IMR-90 (cell line): ENCODE measurements at places on chromosomes 16 and 17. TPM values are rescaled to one million over a fixed set of nuclear protein-coding genes. Genes with fewer than 3 reads are reported as not detected.
A peak's percentile ranks its signal among the peaks of the same experiment; 100 is the strongest.

- no peak for DNase-seq
Observed at GRCh38 chr17:11547853-11548252, 50.4 kb upstream of the DNAH9 start.

- peak; percentile 65 for DNase-seq
Observed at GRCh38 chr17:64320613-64321553, 57.8 kb upstream of the TEX2 start.

GRCh38 chr17:32261417-32261736 lies 4.3 kb upstream of the RHBDL3 start:
- no peak for DNase-seq

- no peak for DNase-seq
Observed at GRCh38 chr16:11045441-11045840, 101.1 kb downstream of the CLEC16A start.

- no peak for DNase-seq
Observed at GRCh38 chr17:40326832-40327199, 17.8 kb downstream of the RARA start.

GRCh38 chr17:72365857-72366414 lies 245.1 kb downstream of the SOX9 start:
- peak; percentile 48 for DNase-seq

DNA sequence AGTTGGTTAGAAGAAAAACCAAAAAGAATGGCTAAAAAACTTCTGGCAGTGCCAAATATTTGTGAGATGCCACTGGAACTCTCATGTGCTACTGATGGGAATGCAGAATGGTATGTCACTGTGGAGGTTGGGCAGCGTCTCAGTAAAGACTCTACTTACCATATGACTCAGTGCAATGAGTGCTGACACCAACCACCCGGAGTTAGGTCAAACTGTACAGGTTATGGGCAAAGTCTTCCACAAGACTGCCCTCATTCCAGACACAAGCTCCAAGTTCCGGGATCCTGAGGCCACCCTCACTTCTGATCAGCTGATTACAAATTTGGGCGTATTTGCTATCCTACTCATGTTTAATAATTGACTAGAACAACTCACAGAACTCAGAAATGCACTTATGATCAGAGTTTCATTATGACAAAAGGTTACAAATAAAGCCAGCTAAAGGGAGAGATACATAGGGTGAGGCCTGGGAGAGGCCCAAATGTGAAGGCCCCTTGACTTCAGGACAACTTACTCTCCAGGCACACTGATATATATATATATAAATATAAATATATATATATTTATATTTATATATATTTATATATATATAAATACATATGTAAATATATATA lies 114.9 kb downstream of the TRIM37 start:
- peak; percentile 63 for DNase-seq

- DNase-seq = no peak
Observed at GRCh38 chr17:31834448-31834847, 24.6 kb downstream of the COPRS start.

GRCh38 chr17:39738983-39739884 lies 1.5 kb downstream of the GRB7 start:
- no peak for DNase-seq

DNA sequence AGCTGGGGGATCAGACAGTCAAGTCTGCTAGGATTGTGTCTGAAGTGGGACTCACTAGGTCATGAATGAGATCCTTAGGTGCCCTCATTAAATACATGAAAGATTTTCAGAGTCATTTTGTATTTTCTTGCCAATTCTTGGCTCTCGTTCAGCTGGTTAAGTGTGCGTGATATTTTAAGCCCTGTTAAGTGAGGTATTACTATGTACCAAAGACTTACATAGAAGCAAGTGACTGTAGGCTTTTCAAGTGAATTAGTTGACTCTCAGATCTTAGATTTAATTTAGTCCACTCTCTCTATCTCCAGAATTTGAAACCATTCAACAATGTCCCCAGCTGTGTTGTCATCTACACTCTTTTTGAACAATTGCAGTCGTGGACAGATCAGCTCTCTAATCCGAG lies 219.4 kb downstream of the FOXL1 start:
- DNase-seq = no peak

Gene ST3GAL2
- polyA plus RNA-seq = 17.7 and 18.3 TPM in 2 replicates

Gene MMP15
- polyA plus RNA-seq = 0.56 and 0.69 TPM in 2 replicates

Gene SULT1A2
- 0.09 TPM in 1 of 2 replicates, not detected in the other for polyA plus RNA-seq

Gene SUZ12
- 9.9 and 12.3 TPM in 2 replicates for polyA plus RNA-seq

Gene PRAC2
- not detected in 2 replicates for polyA plus RNA-seq

Gene C16orf96
- polyA plus RNA-seq = not detected in 2 replicates

Gene CD300A
- not detected in 2 replicates for polyA plus RNA-seq
